Epithelial cell of proximal tubule (primary cell): ENCODE measurements at places on chromosomes 5 and 9.

DNA sequence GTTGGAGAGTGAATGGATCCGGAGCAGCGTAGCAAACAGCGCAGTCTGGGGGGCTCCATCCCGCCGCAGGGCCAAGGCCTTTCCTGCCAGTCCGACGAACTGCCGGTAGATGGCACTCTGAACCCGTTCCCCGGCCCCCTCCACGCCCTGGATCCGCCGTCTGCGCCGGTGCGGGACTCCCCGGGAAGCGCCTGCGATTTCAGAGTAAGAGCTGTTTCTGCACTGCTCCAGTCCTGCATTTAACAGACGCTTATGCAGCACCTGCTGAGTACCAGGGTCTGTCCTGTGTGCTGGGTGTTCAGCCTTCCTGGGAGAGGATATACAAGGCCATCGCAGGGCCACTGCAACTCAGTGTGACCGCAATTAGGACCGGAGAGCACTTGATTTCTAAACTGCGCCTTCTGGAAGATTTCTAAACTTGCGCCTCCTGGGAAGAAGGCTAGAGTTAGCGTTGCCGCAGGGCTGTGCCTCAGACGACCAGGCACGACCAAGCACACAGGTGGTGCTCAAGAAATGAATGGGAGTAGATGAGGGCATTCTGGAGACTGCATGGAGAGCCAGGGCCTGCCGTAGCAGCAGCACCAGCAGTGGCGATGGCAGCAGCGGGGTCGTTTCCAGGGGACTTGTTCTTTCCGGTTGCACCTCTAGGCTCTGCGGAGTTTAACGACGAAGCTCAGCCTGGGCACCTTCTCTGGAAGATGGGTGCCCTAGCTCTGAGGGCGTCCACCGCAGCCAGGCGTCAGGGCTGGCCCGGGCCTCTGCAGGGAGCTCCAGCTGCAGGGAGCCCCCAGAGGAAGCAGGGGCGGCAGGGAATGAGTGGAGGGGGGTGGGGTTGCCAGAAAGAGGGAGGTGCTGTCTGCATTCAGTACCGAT lies 14.3 kb upstream of the TIFAB start:
- DNase-seq, result no peak

GRCh38 chr5:173855162-173855994 lies 32.8 kb upstream of the CPEB4 start:
- no peak for DNase-seq

DNA sequence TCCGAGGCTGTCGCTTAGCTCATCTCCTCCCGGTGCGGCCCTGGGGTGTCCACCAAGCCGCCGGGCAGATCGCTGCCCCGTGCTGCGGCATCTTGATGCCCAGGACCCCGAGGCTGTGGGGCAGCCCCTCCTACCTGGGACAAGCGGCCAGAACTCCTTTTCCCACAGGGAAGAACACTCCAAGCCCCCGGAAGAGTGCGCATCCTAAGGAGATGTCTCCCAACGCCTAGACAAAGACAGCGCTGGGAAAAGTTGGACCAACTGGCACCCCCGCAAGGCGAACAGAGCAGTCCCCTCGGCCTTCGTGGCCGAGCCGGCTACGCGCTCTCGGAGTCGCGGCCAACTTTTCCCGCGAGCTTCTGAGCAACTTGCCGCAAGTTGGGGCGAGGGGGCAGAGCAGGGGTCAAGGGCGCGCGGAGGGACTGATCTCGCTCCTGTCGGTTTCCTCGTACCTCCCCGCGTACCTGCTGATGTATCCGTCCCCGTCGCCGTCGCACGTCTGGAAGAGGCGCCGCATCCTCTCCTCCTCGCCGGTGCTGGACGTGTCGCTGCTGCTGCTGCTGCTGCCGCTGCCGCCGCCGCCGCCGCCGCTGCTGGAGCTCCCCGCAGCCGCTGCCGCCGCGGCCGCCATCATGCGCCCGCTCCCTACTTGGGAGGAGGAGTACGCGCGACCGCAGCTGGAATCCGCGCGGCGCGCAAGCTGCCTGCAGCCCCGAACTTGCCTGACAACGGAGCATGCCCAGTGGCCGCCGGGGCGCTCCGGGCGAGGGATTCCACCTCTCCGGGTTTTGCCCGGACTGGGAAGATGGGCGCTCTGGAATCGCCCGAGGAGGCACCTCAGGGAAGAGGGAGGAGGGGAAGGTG lies at the start of gene MCC:
Gene MCC, minus strand, starts transcription at position 673 of the 864 bp plus-strand sequence.
- peak; percentile 6 for DNase-seq

- DNase-seq, result peak; percentile 65
Measured at GRCh38 chr5:150322202-150322601, 19.5 kb upstream of the ARSI start.

- no peak for DNase-seq
Measured at GRCh38 chr9:95746408-95747180, 128.9 kb upstream of the ERCC6L2 start.

GRCh38 chr5:1536871-1537602 lies 13.3 kb upstream of the LPCAT1 start:
- DNase-seq, result no peak

GRCh38 chr9:104787306-104788015 lies 23.5 kb downstream of the NIPSNAP3B start:
- DNase-seq, result no peak

- DNase-seq, result no peak
Measured at GRCh38 chr5:176387384-176387925, 943 bp downstream of the NOP16 start.

DNA sequence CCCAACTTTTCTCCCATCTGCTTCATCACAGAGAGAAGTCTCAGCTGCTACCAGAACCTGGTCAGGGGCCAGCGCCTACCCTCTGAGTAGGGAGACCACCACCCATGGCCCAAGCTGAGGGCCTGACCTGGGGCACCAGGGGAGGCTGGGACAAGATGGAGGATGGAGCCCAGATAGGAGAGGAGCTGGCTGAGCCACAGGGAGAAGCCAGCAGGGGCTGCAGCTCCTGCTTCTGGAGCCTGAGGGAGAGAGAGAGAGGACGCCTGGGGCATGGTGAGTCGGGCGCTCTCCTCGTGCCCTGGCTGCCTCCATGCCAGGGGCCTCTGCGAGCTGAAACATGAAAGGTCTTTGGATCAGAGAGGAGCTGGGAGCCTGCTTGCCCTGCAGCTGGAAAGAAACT lies 1.4 kb upstream of the FOXI1 start:
- DNase-seq, result no peak

DNA sequence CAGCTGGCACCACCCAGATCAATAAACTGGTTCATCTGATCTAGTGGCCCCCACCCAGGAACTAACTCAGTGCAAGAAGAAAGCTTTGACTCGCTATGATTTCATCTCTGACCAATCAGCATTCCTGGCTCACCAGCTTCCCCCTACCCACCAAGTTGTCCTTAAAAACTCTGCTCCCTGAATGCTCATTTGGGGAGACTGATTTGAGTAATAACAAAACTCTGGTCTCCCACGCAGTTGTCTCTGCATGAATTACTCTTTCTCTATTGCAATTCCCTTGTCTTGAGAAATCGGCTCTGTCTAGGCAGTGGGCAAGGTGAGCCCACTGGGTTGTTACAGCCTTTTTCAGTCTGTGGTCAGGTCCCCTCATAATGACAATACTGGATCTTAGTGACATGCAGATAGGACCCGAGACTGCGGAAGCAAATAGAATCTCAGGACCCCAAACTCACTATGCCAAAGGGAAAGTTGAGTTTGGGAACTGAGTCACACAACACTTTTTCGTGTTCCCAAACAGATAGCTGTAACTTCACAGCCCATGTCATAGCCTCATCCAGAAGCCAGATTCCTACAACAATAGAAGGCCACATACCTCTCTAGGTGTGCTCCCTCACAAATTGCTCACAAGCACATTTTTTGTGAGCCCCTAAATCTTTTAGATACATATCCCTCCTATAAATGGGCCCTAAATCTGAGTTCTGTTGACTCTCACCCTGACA lies 175.2 kb upstream of the RAI14 start:
- DNase-seq, result no peak

- DNase-seq, result no peak
Measured at GRCh38 chr9:8668231-8668630, 868.7 kb upstream of the DMAC1 start.

- no peak for DNase-seq
Measured at GRCh38 chr5:75466006-75466716, 45.3 kb downstream of the CERT1 start.

DNA sequence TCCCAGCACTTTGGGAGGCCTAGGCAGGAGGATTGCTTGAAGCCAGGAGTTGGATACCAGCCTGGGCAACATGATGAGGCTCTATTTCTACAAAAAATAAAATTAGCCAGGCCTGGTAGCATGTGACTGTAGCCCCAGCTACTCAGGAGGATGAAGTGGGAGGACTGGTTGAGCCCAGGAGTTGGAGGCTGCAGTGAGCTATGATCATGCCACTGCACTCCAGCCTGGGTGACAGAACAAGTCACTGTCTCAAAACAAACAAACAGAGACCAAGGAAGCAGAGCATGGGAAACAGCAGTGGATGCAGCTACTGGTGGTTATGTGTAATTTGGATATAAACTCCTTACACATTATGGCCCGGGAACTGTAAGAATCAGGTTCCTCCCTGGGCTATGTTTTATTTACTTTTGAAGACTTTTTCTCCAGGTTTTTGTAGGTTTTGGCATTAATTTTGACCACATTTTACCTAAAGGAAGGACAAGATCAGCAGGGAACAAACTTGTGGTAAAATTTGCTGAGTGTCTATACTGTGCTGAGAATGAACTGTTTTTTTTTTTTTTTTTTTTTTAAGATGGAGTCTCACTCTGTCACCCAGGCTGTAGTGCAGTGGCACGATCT lies 8.3 kb downstream of the KIF2A start:
- DNase-seq, result no peak

- no peak for DNase-seq
Measured at GRCh38 chr9:134641173-134641989, at the start of gene COL5A1. Gene COL5A1 (plus strand): TSS chr9:134641803. CDS start chr9:134642188, 385 bp downstream.

GRCh38 chr5:62395210-62395950 lies 8.3 kb downstream of the DIMT1 start:
- DNase-seq, result no peak

GRCh38 chr9:116504081-116504480 lies 183.0 kb upstream of the TRIM32 start:
- DNase-seq, result no peak

GRCh38 chr5:12672141-12672540 lies 767.9 kb upstream of the CTNND2 start:
- no peak for DNase-seq

DNA sequence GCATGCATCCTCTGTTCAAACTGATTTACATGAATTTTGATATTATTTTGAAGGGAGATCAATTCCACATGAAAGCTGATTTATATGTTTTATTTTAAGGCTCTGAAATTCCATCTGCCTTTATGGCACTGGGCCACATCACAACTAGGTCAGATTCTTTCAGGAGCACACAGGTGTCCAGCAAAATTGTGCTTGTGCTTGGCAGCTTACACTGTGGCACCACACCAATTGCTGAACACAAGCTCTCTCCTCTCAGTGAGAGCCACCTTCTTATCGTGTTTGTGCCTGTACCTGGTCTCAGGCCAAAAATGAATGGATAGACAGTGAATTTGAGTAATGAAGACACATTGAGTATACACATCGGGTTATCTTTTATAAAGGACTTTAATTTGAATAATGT lies 200.4 kb downstream of the CDH10 start:
- DNase-seq, result no peak

- no peak for DNase-seq
Measured at GRCh38 chr5:114355086-114355830, 6.6 kb upstream of the KCNN2 start.

GRCh38 chr9:85151162-85151561 lies 481.6 kb downstream of the NTRK2 start:
- DNase-seq, result no peak

DNA sequence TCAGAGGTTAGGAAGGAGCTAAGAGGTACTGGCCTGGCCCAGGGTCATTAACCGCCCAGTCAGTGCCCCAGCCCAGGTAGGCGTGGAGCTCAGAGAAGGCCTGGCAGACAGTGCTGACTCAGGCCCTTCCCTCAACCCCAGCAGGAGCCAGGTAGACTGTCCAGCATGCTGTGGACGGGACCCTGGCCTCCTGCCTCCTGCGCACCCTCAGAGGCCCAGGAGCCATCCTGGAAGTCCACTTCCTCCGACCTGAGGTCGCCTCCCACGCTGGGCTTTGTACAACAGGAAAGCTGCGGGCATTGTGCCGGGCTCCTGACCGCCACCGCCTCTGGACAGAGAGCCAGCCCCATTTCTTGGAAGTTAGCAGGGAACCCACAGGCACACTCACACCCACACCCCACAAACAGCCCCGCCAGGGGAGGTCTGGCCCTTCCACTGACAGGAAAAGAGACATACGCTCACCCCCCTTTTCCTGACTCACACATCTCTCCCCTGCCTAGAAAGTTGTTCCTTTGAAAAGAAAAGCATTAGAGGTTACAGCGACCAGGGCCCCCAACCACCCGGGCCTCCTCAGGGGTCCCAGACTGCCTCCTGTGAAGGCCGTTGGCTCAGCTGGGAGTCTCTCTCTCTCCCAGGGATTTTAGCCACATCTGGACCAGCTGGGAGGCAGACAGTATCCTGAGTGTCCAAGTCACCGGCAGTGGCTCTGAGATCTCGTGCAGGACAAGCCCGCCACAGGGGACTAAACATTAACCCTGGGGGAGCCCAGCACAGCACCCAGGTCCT lies 7.7 kb downstream of the RALGDS start:
- no peak for DNase-seq

DNA sequence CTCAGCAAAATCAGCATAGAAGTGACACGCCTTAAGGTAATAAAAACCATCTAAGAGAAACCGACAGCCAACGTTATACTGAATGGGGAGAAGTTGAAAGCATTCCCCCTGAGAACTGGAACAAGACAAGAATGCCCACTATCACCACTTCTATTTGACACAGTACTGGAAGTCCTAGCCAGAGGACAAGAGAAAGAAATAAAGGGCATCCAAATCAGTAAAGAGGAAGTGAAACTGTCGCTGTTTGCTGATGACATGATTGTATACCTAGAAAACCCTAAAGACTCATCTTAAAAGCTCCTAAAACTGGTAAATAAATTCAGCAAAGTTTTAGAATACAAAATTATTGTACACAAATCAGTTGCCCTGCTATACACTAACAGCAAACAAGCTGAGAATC lies 393.3 kb downstream of the KIF4B start:
- no peak for DNase-seq

GRCh38 chr5:155746367-155747038 lies 580.5 kb upstream of the SGCD start:
- DNase-seq, result no peak

DNA sequence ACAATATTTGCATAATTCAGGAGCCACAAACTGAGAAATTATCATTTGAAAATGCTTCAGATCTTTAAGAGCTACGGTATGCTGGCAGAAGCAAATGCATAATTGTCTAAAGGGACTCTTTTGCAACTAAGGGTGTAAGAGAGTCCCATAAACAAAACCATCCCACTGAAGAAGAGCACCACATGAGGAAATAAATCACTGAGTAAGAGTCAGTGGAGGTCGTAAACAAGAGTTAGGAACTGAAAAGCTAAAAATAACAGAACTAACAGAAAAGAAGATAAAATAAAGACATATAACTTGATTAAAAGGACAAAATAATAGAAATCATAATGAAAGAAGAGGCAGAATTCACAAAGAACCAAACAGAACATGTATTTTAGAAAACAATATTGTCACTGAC lies 3.5 kb upstream of the SMC2 start:
- no peak for DNase-seq

DNA sequence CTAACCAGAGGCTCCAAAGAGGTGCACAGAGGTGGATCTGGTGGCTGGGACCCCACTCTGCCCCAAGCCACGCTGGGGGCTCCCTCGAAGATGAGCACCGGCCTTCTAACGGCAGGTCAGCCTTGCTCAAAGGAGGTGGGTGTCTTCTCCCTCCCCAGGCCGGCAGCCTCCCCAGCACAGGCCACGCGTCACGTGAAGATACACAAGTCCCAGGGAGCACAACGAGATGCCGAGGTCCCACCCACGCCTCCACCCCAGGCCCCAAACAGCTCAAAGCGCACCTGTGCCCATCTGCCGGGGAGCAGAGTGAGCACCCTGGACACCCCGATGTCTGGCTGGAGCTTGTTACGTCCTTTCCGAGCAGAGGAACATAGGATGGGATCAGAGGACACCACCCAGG lies 12.1 kb downstream of the PNPLA7 start:
- DNase-seq, result no peak
